ENCODE measurements at places on chromosomes 4 and X.
A peak's percentile ranks its signal among the peaks of the same experiment; 100 is the strongest.

GRCh38 chr4:69759189-69759604 lies 1.2 kb downstream of the SULT1B1 start:
- no peak for DNase-seq

GRCh38 chr4:134132086-134132783 lies 69.4 kb downstream of the PABPC4L start:
- DNase-seq = no peak

DNA sequence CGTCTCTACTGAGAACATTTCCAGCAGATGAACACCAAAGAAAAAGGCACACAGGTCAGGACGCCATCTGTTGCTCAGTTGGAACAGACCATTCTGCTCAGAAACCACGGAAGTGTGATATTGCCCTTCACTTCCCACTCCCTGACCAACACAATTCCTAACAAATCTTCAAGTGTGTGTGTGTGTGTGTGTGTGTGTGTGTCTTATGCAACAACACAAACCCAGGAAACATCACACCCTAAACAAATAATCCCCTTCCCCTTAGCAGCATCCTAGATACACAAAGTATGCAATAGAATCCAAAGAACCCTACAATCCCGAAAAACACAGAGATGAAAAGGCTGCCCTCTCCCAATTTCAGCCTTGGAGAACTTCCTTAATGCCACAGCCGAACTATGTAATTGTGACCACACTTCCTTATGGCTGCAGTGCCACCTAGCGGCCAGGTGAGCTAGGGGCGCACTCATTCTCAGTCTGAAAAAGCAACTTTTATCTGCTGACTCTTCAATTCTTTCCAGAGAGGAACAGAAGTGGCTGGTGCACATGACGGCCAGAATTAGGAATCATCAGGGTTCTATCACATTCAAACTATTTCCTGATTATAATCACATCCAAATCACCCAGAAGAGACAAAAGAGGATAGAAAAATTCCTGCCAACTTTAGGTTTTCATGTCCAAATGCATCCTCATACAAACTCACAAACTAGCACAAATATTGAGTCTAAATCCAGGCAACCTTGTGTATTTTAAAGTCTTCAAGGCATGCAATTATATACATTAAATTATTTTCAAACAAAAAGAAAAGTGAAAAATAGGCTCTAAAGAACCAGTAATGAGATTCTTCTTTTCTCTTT lies 164.9 kb downstream of the DHX15 start:
- DNase-seq = peak; percentile 71

- no peak for DNase-seq
These were observed 104.5 kb downstream of the SORCS2 start for GRCh38 chr4:7296661-7297335.

GRCh38 chr4:3294401-3295241 lies 1.8 kb downstream of the RGS12 start:
- no peak for DNase-seq

- DNase-seq = no peak
These were observed 257.5 kb upstream of the FAT1 start for GRCh38 chr4:186981161-186981560.

DNA sequence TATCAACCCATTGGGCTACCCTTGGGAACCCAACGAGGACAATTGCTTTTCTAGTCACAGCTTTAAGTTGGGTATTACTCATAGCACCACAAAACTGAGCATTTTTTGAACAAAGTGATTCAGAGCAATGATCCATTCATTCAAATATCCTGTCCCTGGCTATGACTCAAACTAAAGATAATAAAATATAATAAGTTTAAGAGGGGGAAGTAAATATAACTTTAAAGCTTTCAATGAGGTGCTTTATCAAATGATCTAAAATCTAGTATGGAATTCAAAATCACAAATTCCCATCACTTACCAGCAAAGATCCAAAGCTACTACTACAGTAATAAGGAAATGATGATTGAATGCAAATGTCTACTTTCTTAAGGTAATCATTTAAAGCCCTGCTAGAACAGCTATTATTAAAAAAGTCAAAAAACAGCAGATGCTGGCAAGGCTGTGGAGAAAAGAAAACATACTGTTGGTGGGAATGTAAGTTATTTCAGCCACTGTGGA lies 39.8 kb upstream of the S100G start:
- peak; percentile 55 for DNase-seq

- no peak for DNase-seq
These were observed 632.7 kb downstream of the RAPGEF2 start for GRCh38 chr4:159735281-159736207.

DNA sequence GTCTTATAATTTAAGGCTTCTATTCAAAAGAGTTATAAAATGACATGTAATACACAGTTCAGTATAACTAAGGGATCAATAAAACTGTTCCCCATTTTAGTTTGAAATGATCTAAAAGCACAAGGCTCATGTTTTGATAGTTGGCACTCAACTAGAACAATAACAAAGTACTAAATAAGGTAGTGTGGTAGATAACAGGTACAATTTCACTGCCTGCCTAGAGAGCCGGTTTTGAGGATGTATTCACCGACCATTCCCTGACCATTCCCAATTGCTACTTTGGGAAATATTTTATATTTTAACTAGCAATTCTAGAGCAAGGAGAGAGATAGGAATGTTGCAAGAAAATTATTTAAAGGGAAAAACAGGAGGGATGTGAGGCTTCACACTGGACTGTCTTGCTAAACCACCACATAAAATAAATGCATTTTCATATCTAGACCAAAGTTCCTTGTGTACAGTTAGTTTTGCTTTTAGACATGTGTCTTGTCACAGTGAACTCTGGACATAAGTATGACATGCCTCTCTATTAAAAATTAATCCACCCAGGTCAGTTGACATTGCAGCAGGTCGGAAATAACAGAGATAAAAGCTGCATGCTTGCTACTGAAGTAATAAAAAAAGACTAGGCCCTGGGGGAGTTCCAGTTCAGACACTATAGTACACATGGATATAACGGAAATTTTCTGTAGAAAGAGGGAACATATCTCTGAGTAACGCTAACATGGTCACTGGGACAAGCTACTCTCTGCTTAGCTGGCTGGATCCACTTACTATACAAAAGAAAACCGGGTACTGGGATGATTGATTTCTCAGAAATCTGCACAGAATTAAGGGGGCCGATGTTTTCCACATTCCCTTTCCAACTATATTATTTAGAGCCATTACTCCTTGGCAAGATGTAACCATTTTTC lies 56.3 kb upstream of the NAP1L5 start:
- no peak for DNase-seq

GRCh38 chrX:20513185-20513584 lies 246.5 kb upstream of the RPS6KA3 start:
- DNase-seq = no peak

DNA sequence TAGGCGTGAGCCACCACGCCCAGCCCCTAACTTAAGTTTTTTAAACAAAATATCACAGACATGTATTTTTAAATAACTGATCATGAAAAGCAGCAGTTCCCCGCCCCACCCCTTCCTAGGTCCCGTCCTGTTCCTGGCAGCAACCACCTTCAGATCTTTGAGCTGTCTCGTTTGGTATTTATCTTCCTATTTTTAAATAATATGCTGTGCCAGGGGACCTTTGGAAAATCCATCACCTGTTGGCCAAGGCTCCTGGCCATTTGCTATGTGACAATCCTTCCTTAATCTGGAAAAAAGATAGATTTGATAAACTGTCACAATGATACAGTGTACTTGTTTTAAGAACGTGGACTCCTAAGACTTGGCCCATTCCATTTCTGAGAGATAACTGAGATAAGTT lies 10.7 kb downstream of the GATB start:
- DNase-seq = no peak

GRCh38 chr4:39682138-39682537 lies 15.8 kb upstream of the UBE2K start:
- DNase-seq = no peak

DNA sequence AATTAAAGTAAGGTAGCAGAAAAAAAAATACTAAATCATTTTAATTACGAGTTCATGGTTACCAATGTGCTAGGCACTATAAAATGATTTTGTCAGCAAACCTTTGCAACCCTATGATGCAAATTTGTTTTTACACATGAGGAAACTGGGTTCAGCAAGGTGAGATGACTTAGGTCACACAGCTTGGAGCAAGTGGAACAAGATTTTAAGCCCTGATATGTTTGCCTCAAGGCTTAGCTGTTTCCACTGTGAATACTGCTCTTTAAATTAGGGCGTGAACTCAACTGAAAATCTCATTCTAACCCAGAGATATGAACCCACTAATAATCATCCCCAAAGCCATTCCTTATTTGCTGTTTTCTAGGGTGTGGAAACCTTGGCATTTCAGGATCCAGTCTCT lies 86.3 kb downstream of the CEP44 start:
- DNase-seq = no peak

GRCh38 chr4:15833801-15834200 lies 55.7 kb downstream of the CD38 start:
- no peak for DNase-seq

- peak; percentile 40 for DNase-seq
These were observed 369.7 kb upstream of the DIAPH2 start for GRCh38 chrX:96314985-96315384.

- no peak for DNase-seq
These were observed 202.7 kb downstream of the BANK1 start for GRCh38 chr4:101993002-101993841.

- DNase-seq = no peak
These were observed 70.1 kb upstream of the HPGD start for GRCh38 chr4:174592256-174592984.

DNA sequence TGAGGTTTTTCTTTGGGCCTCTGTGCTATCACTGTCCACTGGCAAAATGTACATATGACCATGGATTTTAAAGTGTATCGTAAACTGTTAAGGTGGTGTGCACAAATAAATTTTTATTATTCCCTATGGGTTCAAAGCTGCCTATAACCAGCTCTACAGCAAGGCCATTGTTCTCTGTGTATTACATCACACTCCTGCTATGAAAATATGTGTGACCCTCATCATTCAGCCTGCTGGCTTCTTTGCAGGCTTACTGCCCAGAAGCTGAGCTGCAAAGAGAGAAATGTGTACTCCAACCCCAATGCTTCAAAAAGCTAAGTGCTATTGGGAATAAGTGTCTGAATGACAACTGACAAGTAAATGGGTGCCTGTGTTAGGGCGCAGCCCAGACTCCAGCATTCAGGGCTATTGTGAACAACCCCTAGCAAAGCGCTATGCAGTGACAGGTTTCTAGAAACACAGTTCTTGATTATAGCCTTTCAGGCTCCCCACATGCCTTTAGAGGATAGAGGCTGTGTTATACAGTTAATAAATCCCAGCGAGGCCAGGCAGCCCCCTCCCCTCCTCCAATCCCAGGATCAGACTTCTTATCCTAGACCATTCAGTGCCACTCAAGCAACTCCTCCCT lies 220.4 kb upstream of the RADX start:
- DNase-seq = no peak

- DNase-seq = no peak
These were observed 20.3 kb upstream of the GPC4 start for GRCh38 chrX:133435544-133436124.

DNA sequence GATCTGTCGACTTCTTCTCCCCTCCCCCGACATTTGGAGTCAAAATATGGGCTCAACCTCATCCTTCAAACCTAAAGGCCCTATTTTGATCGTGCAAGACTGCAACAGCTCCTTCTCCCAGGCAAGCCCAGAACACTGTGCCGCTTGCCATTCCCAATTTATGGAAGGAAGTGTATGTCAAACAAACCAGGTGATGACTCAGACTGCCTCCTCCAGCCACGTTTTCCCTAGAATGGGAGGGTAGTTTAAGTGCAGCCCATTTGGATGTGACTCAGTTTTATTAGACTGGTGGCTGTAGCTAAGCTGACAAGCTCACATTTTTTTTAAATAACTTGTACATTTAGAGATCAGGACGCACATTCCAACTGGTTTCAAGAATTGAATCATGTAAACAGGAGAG lies 570.4 kb upstream of the DIPK2B start:
- no peak for DNase-seq

DNA sequence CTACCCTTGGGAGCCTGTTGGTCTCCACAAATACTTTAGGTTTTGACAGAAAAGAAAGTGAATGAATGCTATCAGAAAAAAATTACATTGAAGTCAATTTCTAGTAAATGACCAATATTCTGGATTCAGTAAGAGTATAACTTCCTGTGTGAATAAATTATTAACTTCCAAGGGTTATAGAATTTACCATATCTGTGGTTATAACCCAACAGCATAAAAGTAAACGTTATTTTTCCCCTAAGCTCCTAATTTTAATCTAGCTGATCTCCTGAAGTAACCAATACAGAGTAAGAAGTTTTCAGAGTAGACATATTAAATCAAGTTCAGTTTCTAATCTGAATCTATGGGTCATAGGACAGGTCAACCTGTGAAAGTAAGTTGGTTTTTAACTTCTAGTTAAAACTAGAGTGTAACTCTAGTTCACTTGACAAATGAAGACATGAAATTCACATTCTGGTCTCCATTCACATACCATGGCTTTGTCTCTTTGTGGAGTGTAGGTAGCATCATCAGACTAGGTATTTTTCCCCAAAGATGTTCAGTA lies 22.8 kb downstream of the DTHD1 start:
- DNase-seq = no peak

- no peak for DNase-seq
These were observed 9.7 kb downstream of the TAF9B start for GRCh38 chrX:78129714-78130113.

DNA sequence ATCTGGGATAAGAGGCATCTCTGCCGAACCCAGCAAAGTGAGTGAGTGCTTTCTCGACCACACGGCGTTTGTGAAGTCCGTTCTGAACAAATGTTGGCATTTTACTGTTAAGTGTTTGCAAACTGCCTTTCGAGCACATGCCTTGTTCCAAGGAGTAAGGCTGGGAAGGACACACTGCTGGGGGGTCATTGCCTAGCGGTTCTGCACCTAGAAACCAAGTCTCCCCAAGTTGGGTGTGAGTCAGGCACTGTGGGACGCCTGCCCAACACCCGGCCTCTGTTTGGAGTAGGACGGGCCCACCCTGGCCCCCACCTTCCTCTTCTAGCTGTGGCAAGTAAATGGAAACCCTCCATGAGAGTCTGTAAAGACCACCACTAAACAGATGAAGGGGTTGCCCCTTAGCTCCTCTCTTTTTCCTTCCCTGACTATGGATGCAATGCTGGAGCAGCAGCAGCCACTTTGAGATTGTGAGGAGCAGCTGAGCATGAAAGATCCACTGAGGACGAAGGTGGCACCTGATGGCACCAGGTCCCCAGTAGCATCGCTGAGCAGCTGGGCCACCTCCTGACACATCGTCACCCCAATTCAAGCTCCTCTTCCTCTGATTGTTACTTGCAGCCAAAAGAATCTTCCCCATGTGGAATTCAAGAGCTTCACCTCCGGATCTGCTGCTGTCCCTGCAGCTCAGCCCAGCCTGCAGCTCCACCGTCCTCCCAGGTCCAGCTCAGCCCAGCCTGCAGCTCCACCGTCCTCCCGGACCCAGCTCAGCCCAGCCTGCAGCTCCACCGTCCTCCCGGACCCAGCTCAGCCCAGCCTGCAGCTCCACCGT lies 6.3 kb downstream of the CPLX1 start:
- DNase-seq = no peak

DNA sequence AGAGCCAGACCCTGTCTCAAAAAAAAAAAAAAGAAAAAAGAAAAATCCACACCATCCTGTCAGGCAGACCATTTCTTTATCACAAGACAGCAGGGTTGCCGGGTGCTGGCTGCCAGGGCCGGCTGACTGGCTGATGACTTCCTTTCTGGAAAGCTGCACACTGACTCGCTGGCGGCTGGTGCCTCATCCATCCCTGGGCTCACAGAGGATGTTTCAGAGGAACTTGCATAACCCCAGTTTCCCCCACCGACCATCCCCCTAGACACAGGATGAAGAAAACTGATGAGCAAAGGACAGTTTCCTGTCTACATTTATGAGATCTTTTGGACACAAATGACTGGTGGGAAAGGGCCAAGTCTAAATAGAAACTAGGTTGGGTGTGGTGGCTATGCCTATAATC lies 14.1 kb downstream of the HPSE start:
- DNase-seq = peak; percentile 94

- no peak for DNase-seq
These were observed 219.9 kb downstream of the SHOX start for GRCh38 chrX:850471-850916.
